ENCODE measurements at places on chromosomes 1 and 21.
A peak's percentile ranks its signal among the peaks of the same experiment; 100 is the strongest.

DNA sequence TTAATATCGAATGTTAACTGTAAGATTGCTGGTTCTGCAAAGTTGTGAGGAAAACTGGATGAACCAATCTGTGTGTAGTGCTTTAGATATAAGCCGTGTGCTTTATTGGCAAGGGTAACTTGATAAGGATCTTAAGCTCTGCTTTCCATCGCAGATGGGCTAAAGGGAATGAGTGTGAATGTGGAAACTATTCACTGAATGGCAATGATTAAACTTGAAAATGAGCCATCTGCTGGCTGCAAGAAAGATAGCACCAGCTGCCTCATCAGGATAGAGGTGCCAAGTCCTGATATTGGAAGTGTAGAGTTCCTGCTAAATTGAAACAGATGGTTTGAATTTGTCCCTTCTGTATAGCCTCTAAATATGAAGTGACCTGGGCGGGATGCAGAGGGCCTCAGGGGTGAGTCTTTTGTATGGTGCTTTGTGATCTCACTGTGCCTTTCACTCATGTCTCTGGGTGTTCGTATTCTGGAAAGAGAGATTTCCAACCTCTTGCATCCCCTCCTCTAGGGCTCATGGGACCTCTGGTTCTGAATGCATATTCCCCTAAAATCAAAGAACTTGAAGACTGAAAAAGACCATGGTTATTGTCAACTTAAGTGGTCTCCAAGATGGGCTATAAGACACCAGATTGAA, 9.2 kb downstream of the FCRL3 start:
- no peak for DNase-seq

GRCh38 chr1:167054531-167054930, 35.6 kb downstream of the GPA33 start:
- no peak for DNase-seq

DNA sequence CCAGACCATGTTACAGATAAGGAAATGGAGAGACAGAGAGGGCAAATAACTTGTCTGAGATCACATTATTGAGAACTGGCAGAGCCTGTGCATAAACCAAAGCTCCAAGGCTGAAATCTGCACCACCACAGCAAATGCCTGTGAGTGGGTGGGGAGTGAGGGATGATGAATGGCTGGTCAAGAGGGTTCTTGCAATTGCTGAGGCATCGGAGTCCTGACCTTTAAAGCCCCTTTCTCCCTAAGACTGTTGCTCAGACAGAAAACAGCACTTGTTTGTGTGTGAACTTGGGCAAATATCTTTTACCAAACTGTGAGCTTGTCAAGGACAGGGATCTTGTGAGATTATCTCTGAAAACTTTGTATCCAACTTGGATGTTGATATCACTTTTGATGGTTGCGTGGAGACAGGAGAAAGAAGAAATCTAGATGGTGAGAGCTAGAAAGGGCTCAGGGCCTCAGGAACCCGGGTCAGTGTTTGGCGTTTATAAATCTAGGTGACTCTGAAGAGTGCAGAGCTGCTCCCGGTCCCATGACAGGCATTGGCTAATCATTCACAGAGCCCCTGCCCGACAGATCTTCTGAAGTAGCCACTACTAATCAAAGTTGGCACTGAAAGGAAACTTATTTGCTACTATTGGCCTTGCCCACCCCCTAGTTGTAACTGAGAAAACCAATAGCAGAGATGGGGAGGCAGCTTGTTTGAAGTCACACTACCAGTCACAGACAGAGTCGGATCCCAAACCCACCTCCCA, 122.3 kb downstream of the FOXD2 start:
- DNase-seq, result no peak

DNA sequence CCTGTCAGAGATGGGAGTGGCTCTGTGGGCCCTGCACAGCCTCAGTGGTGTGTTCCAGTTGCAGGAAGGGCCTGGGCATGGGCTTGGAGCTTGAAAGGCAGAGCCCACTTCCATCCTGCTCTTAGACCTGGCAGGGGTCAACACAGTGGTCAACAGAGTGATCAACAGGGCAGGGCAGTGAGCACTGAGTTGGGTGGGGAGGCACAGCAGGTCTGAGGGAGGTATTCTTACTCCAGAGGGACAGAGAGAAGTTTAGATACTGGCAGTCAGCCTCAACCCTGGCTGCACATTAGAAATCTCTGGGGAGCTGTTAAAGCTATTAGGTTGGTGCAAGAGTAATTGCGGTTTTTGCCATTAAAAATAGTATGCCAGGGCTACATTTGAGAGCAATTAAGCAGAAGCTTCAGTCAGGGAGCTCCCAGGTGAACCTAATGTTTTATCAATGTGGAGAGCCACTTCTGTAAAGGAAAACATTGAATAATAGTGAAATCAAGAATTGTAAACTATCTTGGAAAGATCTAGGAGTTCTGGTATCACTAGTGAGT, 37.7 kb downstream of the SH3BGR start:
- no peak for DNase-seq

DNA sequence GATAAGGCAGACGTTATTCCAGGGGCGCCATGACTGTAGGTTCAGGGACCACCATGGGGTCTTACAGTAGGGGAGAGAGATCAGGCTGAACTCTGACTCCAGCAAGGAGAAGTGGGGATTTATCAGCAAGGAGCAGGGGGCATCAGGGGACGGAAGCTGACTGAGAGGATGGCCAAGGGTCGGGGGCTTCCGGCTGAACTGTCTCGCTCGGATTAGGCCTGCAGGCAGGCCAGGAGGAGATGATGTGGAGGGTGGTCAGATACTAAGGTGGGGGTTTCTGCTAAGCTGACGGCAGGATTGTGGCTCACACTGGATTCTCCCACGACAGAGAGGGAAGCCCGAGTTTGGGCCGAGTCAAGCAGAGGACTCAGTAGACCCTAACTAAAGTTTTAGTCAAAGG, 186.9 kb upstream of the VAMP3 start:
- no peak for DNase-seq

- DNase-seq, result no peak
Measured at GRCh38 chr1:219066631-219067349, 106.9 kb upstream of the LYPLAL1 start.

- DNase-seq, result no peak
Measured at GRCh38 chr1:166132496-166132895, 34.3 kb downstream of the FAM78B start.

DNA sequence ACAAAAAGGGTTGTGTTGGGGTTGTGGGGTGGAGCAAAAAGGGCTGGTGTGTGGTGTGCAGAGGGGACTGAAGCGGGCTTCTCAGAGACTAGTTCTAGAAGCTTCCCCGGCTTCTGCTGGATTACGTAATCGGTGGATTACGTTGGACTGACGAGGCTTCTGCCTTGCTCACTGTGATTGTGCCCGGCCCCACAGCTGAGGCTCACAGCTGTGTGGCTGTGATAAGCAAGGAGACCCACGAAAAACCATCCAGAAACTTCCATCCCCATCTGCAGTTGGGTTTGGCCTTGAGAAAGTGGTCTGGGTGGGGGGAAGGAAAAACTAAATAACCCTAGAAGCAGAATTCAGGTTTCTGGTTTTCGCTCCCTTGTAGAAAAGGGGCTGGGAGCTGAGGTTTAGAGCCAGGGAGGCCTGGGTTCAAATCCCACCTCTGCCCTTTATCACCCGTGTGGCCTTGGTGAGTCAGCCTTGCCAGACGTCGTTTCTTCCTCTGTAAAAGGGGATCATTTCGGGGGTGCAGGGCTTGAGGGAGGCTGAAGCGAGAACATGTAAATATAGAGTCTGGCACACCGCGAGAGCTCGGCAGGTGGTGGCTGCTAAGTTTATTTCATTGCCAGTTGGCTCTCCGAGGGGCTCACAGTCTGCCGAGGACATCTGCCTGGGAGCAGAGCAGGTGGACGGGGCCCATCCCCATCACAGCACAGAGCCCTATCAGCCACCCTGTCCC, 30.4 kb upstream of the DISP3 start:
- DNase-seq, result no peak

DNA sequence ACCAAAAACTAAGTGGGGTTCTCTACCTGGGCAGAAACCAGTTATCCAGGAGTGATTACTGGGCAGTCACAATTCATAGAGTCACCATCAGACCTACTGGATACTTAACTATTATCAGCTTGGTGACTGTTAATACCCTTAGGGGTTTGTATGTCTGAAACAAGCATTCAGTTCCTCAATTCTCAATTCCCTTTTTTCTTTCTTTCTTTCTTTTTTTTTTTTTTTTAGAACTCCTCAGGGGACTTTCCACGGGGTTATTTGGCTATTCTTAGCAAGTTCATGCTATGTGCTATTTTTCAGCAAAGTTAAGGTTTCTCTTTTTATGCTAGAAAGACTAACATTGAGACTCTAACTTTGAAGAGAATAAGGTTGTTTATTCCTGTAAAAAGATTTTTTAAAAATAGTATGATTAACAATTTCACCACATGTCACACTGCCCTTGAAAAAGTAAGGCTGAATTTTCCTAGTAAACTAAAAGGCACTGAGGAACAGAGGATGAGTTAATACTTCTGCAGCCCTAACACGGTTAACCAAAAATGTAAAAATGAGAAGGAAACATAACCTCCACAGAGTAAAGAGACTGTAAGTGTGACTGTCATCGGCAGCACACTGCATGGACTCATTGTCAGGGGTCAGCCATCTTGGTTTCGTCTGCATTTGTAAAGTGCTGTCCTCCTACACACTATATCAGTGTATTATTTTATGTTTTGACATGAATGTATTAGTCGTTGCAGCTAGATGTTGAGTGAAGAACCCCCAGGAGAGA, 310.2 kb downstream of the NTNG1 start:
- no peak for DNase-seq

DNA sequence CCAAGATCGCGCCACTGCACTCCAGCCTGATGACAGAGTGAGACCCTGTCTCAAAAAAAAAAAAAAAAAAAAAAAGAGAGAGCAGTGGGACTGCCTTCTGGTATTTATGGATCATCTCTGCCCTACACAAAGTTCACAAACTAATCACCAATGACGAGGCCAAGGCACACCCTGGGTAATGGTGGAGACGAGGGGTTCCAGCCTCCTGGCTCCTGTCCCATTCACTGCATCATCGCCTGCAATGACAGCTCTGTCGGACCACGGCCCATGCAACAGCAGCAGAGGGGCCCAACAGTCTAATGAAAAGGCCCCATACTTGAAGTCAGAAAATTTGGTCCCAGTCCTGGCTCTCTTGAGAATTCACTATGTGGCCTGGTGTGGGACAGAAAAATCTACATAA, 2.9 kb upstream of the BTG2 start:
- no peak for DNase-seq

DNA sequence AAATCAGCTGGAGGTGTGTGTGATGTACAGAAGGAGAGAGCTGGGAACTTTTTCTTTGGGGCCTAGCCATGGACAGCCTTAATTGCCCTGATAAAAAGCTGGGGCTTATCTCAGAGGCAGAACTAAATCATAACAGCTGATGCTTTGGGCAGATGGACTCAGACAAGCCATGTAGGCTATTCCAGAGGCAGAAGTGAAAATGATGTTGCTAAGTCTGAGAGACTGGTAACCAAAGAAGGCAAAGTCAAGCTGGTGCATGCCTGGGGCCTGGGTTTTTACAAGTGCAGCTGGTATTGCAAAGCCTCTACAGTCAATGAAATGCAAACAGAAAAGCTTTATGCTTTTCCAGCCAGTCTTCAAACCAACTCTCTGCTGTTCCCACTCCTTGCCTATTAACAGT, 39.0 kb upstream of the LMX1A start:
- DNase-seq, result no peak

GRCh38 chr1:214316593-214316992, 35.6 kb downstream of the SMYD2 start:
- DNase-seq, result no peak

DNA sequence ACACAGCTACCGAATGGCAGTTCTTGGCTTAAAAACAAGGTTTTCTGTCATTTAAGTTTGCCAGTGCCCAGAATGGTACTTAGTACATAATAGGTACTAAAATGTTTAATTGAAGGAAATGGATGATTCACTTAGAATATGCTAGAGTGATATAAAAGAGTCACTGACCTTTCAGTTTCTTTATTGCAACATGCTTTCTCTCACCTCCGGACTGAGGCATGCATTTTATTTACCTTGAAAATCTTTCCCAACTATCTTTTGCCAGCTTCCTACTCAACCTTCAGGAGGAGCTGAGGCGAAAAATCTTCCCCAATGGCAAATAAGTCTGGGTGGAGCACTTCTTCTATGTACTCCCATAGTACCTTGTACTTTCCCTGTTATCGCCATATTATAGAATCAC, 244.9 kb downstream of the ZNF648 start:
- no peak for DNase-seq

DNA sequence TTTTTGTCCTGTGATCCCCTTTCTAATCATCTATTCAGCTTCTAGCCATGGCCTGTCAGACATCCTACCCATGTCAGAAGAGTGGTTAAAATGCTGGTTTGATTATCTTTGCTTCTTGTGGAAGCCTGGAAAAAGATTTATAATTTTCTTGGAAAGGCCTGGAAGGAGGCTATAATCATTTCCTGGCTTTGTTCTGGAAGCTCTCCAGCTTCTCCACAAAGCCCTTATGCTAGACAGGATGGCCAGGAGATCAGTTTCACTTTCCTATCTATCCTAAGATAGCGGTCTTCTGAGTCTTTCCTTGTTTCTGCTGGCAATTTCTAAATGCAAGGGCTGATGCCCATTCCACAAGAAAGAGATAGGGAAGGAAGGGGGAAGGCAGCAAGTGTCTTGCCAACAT, 90.9 kb upstream of the SLC44A3 start:
- DNase-seq, result no peak

- DNase-seq, result no peak
Measured at GRCh38 chr1:19936061-19936750, 12.8 kb upstream of the PLA2G2E start.

DNA sequence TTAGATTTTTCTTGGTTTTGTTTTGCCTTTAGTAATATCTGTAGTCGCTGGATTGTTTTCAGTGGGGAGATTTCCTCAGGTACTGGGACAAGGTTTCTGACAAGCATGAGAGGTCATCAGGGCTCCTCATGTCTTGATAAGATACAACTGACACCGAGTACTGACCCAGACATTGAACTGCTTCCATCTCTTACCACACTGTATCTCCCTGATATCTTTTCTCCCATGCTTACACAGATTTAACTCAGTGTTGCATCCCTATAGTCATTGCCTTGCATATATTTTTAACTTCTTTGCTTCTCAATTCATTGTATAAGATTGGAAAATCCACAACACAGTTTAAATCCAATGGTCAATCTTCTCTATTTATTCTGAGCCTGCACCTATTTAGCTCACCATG, 12.4 kb upstream of the CYB5R1 start:
- no peak for DNase-seq

- no peak for DNase-seq
Measured at GRCh38 chr1:38786040-38786436, 73.5 kb downstream of the RRAGC start.

DNA sequence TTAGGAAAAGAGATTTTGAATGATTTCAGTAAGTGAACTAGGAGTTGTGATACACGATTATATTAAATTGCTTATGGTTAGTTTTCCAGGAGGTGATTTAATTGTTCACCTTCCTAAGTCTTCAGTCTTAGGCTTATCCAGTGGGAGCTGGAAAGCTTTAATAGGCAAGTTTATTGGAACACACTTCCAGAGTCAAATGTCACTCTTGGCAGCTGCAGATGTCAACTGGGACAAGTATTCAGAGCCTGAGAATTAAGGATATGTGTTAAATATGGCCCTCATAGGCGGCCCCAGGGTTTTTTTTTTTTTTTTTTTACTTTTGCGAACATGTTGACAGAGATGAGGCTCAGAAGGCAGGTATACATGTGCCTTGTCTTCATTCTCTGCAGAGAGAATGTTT, 29.2 kb downstream of the UCK2 start:
- DNase-seq, result no peak

- DNase-seq, result peak; percentile 30
Measured at GRCh38 chr1:43348809-43349593, 9.8 kb upstream of the CDC20 start.

Data from T-helper 9 cell (primary cell).